ENCODE measurements at places on chromosomes 1 and 21.

GRCh38 chr1:232521660-232522059 lies 108.3 kb downstream of the SIPA1L2 start:
- no peak for DNase-seq

- DNase-seq, result no peak
Observed at GRCh38 chr1:235069176-235069575, 59.5 kb downstream of the TOMM20 start.

GRCh38 chr1:178273707-178274410 lies 180.0 kb downstream of the RASAL2 start:
- DNase-seq, result no peak

GRCh38 chr1:195591917-195592672 lies 1016.1 kb downstream of the KCNT2 start:
- no peak for DNase-seq

- DNase-seq, result peak; percentile 89
Observed at GRCh38 chr1:205488074-205488723, 16.3 kb upstream of the CDK18 start.

GRCh38 chr1:176567190-176567794 lies 104.3 kb downstream of the PAPPA2 start:
- DNase-seq, result no peak

DNA sequence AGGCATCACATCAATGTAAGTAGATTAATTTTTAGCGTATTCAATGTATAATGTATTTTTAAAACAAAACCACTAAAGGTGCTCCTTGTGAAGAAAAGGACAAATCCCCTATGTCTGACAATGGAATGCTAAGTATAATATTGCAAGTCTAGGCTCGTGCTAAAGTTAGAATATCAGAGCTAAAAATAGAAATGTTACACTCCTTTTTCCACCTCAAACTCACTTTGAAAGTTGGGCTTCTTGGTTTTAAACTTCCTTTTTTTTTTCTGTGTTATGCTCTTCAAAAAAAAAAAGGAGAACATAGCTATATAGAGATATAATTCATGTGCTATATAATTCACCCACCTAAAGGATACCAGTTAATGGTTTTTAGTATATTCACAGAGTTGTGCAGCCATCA lies 3.6 kb upstream of the SERBP1 start:
- DNase-seq, result no peak

DNA sequence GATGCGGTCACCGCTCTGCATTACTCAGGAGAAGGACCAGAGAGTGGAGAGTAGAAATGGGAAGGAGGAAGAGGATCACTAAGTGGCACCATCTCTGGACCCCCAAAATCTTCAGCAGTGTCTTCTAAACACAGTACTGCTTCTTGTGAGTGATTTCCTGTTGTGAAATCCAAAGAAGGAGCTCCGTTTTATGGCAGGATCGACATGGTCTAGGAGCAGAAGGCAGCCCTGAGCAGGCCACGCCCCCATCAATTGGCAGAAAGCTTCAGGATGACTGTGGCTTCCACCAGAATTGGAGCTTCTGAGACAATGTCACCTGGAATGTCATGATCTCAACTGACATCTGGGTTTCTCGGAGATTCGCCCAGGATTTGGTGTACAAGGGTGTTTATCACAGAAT lies 171.5 kb downstream of the ADSS2 start:
- DNase-seq, result no peak

- no peak for DNase-seq
Observed at GRCh38 chr1:165633614-165634013, 2.6 kb downstream of the MGST3 start.

DNA sequence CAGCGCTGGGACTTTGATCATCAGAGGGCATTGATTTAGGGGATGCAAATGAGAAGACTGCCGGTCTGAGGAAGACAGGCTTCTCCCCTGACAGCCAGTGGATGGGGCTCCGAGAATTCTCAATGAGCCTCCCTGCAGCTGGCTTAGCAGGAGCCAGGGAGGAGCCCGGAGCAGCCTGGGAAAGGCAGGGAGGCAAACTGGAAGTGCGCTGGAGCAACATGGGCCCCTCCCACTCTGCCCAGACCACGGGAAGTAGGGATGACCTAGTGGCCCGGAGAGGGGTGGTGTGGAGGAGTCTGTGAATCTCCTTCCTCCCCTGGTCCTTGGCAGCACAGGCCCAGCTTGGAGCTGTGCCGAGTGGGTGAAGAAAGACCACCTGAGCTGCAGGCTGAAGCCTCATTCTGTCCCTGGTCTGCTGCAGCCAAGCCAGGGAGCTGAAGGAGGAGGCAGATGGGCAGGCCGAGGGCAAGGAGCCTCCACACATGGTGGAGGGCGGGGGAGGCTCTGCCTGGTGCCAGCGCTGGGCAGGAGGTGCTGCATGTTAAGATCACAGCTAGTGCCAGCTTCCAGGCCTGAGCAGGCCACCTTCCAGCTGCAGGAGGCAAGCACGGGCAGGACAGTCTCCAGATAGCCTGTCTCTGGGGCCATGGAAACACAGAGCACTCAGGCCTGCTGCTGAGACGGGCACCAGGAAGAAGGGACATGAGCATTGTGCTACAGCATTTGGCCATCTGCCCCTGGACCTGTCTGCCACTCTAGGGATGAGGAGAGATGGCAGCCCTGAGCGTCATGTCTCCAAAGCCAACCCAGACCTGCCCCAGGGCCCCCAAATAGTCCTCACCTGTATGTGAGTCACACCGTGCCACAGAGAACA lies 12.2 kb upstream of the CLSTN1 start:
- DNase-seq, result peak; percentile 49

- DNase-seq, result no peak
Observed at GRCh38 chr21:22476726-22477646, 1478.8 kb downstream of the NCAM2 start.

DNA sequence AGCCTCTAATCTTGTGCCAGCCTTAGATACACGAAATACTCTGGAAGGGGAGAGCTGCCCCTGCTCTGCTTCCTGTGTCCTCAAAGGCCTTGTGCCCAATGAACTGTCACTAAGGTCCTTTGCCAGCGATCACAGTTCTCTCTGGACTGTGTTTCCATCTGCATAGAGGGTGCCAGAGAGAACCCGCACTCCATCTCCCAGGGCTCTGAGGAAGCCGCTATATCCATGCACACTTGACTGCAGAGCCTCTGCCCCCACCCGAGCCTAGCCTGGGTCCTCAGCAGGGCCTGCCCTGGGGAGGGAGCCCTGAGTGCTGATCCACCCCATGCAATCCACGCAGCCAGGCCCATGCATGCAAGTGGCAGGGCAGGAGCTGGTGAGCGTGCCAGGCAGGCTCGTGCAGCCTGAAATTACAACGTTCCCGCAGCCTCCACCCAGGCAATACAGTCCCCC lies 30.6 kb upstream of the KIF21B start:
- no peak for DNase-seq

DNA sequence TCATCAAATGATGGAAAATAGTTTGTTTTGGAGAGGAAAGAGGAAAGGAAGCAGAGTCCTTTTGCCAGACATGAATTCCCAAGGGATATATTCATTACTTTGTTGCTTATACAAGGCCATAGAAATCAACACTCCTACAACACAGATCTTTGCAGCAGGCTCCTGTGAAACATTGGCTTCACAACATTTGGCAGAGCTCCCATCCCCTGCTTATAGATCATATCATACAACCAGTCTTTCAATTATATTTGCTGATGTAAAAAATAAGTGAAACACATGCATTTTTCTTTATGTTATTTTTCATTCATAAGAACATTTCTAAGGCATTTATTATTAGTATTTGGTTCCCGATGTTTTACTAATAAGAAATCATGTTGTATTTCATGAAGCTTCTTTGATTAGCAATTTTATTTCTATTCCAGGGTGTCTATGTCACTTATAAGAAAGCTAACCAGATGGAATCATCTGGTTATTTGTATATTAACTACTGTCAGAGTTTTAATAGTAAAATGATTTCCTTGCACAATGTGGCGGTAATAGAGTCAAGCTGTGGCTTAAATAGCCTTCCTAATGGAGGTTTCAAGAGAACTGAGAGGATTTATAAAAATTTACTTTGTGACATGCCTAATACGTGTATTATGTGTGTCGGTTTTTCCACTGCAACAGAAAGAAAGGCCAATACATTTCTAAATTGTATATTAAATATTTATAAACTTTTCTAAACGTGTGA lies 470.3 kb upstream of the NCAM2 start:
- DNase-seq, result no peak

DNA sequence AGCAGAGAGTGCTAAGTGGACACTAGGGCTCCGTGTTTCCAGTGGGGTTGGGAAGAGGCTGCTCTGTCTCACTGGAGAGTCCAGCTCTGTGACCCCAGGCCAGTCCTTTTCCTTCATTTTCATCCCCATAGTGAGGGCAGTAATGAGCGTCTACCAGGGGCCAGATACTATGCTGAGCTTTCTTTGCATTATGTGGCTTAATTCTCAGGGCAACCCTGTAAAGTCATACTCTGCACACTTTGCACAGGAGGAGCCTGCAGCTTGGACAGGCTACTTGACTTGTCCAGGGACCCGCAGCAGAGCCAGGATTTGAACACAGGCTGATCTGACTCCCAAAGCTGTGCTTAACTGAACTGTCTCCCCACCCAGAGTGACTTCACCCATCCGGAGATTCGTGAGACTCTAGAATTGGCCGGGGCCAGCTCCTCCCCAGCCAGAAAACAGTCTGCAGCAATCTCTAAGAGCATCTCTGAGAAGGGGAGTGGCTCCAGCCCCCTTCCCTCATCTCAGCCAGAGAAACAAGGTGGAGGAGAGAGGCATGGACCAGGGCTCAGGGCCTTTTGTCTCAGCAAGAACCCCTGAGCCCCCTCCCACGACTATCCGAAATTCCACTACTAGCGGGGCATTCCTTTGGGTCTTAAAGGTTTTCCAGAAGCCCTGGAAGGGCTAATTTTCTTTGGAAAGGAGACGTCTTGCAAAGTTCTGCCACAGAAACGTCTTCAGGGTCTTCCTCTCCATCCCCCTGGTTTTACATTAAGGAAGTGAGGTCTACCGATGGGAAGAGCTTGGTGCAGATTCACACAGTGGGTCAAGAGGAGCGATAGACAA lies 866 bp upstream of the FNDC5 start:
- no peak for DNase-seq

- DNase-seq, result no peak
Observed at GRCh38 chr1:158148468-158148867, 32.2 kb upstream of the CD1D start.

DNA sequence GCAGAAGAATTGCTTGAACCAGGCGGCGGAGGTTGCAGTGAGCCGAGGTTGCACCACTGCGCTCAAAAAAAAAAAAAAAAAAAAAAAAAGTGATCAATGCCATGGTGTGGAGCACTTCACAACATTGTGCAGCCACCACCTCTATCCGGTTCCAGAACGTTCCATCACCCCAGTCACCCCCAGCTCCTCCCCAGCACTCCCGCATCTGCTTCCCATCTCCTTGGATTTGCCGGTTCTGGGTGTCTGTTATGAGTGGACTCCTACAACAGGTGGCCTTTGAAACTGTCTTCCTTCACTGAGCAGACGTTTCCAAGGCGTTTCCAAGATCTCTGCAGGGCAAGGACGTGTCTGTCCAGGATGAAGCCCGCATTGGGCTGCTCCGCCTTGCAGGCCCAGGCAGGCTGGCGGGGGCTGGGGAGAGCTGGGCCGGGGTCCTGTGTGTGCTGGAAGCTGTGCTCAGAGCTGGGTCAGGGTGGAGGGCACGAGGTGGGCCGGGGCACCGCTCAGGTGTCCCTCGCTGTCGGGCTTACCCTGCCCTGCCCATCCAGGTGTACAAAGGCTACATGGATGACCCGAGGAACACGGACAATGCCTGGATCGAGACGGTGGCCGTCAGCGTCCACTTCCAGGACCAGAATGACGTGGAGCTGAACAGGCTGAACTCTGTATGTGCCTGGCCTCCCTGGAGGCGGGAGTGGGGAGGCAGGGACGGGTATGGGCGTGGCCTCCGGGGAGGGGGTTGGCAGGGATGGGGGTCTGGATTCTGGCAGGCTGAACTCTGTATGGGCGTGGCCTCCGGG lies 14.9 kb upstream of the LRRC3 start:
- no peak for DNase-seq

- no peak for DNase-seq
Observed at GRCh38 chr1:75067975-75068374, 66.2 kb upstream of the LHX8 start.

DNA sequence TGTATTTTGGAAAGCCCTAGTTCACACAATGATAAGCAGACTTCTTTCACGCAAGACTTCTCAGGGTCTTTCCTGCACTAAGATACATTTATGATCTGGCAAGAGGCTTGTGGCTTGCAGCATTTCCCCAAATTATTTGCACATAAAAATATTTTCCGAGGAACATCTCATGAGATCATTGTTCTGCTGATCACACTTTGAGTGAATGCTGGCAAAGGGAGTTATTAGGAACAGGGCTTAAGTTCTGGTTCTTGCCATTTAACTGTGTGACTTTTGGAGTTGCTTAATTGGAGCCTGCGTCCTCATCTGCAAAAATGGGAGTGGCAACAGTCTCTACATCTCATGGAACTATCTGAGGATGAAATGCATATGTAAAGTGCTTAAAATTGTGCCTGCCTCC lies 50.2 kb downstream of the GADD45A start:
- DNase-seq, result no peak

GRCh38 chr1:13751985-13752384 lies 52.0 kb downstream of the PRDM2 start:
- DNase-seq, result no peak

GRCh38 chr1:160752924-160753323 lies 13.9 kb downstream of the SLAMF7 start:
- no peak for DNase-seq

DNA sequence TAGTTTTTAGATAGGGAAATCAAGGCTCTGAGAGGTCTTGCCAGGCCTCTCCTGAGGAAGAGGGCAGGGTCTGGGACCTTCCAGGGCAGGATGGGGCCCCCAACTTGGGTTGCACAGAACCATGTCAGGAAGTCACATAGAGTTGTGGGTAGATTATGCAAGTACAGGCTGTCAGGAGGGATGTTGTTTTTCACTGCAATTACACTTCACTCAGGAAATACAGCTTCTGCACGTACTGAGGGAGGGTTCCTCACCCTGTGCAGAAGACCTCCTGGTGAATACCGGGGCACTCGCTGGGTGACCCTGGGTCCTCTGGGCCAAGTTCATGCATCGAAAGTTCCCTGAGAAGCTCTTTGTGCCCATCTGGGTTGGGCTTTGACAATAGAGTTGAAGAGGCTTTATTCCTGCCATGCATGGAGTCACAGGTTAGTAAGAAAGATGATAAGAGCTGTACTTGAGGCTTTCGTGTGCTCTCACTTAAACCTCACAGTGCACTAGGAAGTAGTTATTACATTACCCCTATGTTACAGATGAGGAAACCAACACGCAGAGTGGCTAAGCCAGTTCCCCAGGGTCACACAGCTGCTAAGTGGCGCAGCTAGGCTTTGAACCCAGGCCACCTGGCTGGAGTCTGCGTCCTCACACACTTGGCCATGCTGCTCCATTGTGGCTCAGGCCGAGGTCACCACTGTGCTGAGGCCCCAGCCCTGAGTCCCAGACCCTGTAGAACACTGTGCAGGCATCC lies 16.2 kb upstream of the TNFRSF1B start:
- DNase-seq, result no peak

DNA sequence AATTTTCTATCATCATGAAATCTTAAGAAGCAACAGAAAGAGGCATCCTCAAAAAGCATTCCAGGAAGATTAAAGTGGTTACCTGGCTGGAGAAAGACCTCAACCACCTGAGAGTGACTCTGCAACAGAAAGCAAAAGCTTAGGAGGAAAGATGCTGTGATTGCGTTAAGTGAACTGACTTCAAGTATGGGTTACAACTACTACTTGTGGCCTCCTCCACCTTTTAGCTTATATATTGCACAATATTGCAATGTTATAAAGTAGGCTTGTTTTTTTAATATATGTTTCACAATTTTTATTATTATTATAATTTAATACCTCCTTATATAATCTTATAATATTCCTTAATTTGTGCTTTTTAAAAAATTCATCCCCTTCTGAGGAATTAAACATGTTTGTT lies 1407.5 kb downstream of the KCNT2 start:
- DNase-seq, result no peak

All from NT2/D1 (cell line).